ENCODE measurements at places on chromosomes 5 and 9.

GRCh38 chr9:95954940-95955339 lies 79.4 kb downstream of the ERCC6L2 start:
- DNase-seq = no peak

DNA sequence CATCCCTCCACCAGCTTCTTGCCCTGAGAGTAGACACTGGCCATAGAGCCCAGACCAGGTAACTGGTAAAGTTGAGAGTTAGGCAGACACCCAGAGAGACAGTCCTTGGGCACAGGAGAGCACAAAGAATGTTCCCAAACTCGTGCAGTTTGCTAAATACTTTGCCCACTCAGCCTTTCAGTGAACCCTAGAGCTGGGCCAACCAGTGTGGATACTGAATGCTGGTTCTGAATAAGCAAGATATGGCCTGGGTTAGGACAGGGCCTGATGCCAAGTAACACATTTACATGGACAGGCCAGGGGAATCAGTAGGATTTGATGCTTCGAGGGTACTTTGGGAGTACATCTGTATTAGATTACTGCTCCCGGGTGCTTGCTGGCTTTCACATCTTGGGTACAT lies 185.4 kb downstream of the SH3GL2 start:
- no peak for DNase-seq

DNA sequence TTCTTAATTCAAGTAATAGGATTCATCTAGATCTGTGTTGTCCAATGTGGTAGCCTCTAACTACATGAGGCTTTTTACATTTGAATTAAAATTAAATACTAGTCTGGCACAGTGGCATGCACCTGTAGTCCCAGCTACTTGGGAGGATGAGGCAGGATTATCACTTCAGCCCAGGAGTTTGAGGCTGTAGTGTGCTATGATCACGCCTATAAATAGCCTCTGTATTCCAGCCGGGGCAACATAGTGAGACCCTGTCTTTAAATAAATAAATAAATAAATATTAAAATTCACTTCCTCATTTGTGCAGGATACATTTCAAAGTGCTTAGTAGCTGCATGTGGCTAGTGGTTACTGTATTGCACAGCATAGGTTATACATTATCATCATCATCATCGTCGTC lies 91.8 kb downstream of the UBE2R2 start:
- DNase-seq = no peak

- no peak for DNase-seq
These were observed 92.3 kb downstream of the STRBP start for GRCh38 chr9:123175854-123176629.

- no peak for DNase-seq
These were observed 983.1 kb downstream of the TLE4 start for GRCh38 chr9:80554856-80555255.

DNA sequence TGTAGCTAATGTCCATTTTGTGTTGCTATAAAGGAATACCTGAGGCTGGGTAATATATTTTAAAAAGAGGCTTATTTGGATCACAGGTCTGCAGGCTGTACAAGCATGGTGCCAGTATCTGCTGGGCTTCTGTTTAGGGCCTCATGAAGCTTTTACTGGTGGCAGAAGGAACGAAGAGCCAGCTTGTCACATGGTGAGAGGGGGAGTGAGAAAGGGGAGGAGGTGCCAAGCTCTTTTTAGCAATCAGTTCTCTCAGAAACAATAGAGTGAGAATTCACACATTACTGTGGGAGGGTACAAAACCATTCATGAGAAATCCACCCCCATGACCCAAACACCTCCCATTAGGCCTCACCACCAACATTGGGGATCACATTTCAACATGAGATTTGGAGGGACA lies 340.9 kb downstream of the RASEF start:
- no peak for DNase-seq

DNA sequence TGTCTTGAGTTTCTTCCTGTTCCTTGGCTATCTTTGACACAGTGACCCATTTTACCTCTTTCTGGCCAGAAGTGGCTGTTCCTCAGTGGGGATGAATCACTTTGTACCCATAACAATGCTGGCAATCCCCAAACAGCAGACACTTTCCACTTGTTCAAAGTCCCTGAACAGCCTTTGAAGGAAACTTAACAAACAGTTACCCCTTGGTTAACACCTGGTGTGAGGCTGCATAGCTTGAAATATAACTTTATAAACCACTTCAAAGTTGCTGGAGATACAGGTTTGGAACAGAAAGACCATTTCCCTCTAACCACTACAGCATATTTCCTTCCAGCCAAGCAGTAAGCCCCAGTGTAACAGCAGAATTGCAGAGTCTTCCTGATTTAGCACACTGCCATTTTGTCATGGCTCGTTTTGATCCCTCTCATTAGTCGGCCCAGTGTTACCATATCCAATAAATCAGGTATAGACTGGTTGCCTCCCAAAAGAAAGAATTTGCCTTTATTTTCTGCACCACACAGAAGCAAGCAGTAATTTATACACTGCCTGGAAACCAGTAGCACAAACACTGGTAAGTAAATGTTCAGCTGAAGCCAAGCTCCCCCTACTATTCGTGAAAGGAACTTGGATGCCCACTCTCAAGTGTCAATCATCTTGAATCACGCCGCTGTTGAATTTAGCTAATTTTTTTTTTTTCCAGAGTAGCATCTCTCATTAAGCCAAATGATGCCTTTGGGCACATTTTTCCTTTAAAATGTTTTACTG lies 225.9 kb downstream of the PIK3R1 start:
- no peak for DNase-seq

GRCh38 chr5:92694067-92694466 lies 887.0 kb downstream of the NR2F1-AS1 start:
- DNase-seq = no peak
